Stimulated activated CD4-positive, alpha-beta T cell treated with anti-CD3 and anti-CD28 coated beads, Interleukin-15, amount 100 ng/mL, for 1 hour (primary cell): ENCODE measurements at places on chromosomes 6 and 20.
A peak's percentile ranks its signal among the peaks of the same experiment; 100 is the strongest.

DNA sequence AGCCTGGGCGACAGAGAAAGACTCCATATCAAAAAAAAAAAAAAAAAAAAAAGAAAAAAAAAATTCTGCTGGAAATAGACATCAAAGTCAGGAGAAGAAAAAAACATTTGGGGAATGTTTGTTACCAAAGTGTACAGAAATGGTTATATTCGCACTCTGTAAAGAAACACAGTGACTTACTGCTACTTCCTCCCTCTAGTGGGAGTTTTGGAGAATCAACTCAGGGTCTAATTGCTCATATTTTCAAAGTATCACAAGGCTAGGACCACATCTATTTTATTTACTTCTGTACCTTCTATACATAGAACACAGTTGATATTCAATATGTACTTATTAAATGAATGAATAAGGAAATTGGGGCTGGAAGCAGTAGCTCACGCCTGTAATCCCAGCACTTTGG, 24.4 kb downstream of the ARG1 start:
- DNase-seq: no peak

- no peak for DNase-seq
Observed at GRCh38 chr20:16601047-16601446, 27.8 kb upstream of the KIF16B start.

DNA sequence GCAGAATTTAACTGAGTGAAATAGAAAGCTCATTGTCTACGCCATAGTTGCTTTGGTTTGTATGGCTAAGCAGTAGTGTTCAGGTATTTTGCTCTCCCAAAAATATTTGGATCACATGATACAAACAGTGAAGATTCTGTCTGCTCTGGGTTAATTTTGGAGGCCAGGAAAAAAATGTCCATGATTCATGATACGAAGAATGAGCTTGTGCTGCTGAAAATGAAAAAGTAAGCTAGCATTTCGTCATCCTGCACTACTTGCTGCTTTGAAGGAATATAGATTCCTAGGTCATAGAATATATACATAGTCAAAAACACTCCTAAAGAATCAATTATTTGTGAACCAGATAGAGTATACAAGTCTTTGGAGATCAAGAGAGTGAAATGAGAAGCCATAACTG, 8.3 kb downstream of the WRNIP1 start:
- no peak for DNase-seq

- DNase-seq: no peak
Observed at GRCh38 chr6:106244521-106244920, 81.0 kb downstream of the ATG5 start.

- DNase-seq: no peak
Observed at GRCh38 chr6:23454080-23454976, 671.7 kb upstream of the NRSN1 start.

- no peak for DNase-seq
Observed at GRCh38 chr20:16562259-16562658, 11.0 kb downstream of the KIF16B start.

GRCh38 chr6:154395316-154395715, 38.7 kb upstream of the IPCEF1 start:
- DNase-seq: no peak

- DNase-seq: peak; percentile 68
Observed at GRCh38 chr6:44237813-44238433, 9.0 kb upstream of the HSP90AB1 start.

GRCh38 chr20:11698124-11698523, 219.6 kb upstream of the BTBD3 start:
- DNase-seq: no peak

- DNase-seq: no peak
Observed at GRCh38 chr6:5950361-5950785, 56.4 kb downstream of the NRN1 start.

DNA sequence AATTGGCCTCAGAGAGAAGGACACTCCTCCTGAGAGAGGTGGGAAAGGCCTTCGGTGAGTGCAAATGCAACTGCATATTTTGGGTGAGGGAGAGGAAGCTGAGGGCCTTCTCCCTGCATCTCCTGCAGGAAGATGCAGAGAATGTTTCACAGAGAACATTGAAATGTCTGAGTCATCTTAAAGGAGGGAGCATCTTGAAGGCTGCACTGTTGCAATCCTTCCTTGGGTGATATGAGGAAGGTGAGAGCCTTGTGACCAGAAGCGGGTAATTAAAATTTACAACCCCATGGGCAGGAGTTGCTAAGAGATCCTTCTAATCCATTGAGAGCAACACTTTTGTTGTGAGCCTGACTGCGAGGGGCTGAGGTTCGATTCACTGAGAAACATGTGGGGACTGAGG, 375.7 kb upstream of the MARCKS start:
- no peak for DNase-seq

DNA sequence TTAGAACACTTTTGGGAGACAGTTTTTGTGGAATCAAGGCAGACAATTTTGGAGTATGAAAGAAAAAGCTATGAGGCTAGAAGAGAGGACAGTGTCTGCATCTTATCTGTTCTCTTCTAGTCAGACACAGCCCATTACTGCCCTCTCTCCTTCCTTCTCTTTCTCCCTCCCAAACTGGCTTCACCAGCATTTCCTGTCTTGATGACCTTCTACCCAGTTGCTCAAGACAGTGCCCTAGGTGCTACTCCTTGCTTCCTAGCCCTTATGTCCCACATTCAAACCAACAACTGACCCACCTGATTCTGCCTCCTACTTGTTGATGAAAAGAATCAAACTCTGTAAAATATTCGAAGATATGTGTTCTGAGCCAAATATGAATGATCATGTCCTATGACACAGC, 116.4 kb upstream of the RIPOR2 start:
- no peak for DNase-seq

GRCh38 chr6:38644951-38645350, 5.2 kb upstream of the BTBD9 start:
- no peak for DNase-seq

DNA sequence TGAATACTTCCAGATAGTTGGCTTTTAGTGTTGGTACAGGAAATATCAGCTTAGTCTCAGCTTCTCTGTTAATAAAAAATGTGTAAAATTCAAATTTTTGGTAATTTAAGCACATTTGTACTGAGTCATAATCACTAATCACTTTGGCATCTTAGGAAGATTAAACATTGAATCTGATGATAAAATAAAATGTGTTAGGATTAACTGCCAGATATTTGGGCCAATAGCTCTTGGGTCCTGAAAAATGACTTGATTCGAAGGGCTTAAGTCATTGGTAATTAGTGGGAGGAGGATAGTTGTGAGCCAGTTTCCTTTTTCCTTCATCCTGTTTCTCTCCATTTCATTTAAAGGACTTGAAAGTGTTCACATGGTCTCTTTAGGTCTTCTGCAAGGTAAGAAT, 426.1 kb downstream of the RFPL4B start:
- DNase-seq: no peak

DNA sequence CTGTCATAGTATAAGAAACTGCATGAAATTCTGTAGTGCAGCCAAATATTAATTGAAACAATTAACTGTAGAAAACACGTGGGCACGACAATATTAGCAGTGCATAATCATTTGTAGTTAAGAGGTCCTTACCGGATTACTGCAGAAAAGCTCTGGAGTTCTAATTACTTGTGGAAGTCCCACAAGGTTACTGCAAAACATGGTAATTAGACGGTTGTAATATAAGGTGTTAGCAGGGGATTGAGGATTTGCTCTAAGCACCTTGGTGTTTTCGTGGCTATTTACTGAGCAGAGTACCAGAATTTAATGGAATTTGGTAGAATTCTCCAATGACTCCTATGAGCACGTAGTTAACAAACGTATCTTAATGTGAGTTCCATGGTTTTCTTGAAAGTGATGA, 473.6 kb upstream of the AGPAT4 start:
- DNase-seq: no peak

GRCh38 chr20:19828232-19828631, 70.2 kb downstream of the RIN2 start:
- no peak for DNase-seq

GRCh38 chr20:4922186-4922585, 79.1 kb downstream of the SLC23A2 start:
- no peak for DNase-seq

DNA sequence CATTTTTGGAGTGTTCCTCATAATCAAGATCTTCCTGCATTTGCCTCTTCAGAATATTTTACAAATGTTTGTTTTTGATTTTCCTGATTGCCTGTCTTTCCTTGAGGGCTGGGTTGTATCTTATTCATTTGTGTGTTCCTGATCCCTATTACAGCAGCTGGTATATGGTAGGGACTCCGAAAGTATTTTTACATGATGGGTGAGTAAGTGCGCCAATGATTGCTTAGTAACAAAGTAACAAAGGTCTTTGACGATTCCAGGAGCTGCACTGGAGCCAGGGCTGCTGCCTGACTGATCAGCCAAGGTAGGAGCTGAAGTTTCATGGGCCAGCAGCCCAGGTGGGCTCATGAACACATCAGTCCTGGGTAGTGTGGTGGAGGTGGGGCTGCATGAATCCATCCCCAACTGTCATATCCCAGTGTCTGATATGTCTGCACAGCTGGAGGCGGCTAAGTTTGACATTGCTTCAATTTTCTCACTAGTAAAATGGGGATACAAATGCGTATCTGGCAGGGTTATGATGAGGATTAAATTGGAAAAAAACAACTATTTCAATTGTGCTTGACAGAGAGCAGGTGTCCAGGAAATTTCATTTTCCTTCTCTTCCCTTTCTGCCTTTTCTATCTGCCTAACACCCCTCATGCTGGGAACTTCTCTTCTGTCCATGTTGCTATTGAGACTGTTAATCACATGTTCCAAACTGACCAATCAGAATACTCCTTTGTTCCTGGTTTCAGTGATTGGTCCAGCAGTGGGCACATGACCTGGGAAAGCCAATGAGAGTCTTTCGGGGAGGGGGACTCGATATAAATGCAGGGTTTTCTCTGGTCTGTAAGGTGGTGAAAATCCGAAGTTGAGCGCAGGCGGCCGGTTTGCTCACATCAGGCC, 90.7 kb downstream of the CDH26 start:
- DNase-seq: no peak

DNA sequence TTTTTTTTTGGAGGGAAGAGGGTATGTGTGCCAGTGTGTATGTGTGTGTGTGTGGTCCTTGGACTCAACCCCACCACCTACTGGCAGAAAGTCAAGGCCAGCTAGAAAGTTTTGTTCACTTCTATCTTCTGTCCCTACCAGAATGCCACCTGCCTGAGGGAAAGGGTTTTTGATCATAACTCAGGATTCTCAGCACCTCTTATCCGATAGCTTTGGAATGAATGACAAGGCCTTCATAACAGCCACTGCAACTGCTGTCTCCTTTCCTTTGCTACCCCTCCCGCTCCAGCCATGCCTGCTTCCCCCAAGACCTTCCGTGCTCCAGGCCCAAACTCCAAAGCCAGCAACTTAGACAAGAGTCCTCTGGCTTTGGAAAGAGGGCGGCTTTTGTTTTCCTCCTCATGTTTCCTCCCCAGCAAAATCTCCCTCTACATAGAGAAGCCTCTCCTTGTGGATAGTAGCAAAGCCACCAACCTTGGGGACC, 18.7 kb downstream of the BTN3A1 start:
- no peak for DNase-seq

DNA sequence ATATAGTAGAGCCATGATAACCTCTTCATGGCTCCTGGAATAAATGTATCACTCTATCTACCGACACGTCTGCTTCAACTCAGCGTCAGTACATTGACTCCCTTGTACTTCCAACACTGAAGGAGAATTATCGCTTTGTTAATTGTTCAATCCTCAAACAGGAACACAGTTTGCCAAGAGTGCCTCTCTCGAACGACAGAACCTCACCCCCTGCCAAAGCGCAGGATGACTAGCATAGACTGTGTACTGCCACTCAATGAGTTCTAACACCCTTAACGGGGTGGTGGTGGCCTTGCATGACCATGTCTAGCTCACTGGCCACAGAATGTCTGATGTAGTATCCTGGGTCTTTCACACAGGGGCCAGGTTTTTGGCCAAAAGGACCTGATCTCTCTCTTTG, 81.4 kb upstream of the HEY2 start:
- no peak for DNase-seq

GRCh38 chr20:51134405-51134804, 111.5 kb upstream of the KCNG1 start:
- no peak for DNase-seq

DNA sequence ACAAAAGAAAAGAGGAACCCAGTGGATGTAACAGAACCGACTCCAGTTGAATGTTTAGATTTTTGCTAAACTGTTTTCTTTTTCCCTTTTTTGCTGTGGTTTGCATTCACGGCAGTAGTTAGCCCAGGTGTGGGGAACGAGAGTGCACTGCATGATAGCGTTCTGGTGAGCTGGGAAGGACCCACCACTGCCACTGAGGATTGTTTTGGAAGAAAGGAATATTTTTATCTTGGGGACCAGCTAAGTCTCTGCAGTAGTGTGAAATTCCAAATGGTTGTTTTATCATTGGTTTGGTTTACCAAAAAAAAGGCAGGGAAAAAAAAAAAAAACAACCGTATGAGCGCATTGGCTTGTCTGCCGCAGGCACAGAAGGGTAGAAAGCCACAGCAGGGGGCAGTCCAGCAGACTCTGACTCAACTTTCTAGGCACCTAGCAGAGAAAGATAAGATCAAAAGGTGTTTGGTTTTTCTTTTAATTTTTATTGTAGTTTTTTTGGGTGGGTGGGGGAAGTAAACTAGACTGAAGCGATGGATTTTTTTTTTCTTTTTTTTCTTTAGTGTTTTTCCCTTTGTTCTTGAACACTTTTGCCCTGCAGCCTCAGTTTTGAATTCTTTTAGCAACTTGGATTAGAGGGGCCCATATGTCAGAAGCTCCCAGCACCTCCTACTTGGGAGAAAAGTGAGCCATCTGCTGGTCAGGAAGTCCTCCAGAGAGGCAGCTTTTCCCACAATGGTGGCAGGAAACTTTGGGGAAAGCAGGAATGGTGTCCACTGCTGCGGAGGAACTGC, 13.5 kb upstream of the RAB5IF start:
- DNase-seq: peak; percentile 33

DNA sequence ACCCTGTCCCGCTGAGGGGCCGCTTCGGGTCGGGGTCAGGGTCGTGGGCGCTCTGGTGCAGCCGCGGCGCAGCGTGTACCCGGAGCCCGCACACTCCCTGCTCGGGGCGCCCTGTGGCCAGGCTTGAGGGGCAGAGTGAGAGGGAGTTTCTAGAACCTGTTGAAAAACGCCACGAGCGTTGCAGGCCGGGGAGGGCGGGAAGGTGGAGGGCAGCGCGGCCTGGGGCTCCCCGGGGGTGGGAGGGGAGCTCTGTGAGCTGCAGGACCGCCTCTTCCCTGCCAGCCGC, 539 bp upstream of the BHLHE23 start:
- DNase-seq: no peak

- no peak for DNase-seq
Observed at GRCh38 chr6:12814015-12814414, 97.4 kb downstream of the PHACTR1 start.
